ENCODE measurements at places on chromosomes 2 and 18. TPM values are rescaled to one million over a fixed set of nuclear protein-coding genes. Genes with fewer than 3 reads are reported as not detected.

ASTL gene
- total RNA-seq, result not detected

DQX1 gene
- not detected for total RNA-seq

NFU1 gene
- total RNA-seq, result 53.0 TPM

MAP3K19 gene
- total RNA-seq, result not detected

NGEF gene
- 4.0 TPM for total RNA-seq

MC4R gene
- total RNA-seq, result not detected

TNFRSF11A gene
- total RNA-seq, result 3.3 TPM

EML6 gene
- 0.72 TPM for total RNA-seq

DNA sequence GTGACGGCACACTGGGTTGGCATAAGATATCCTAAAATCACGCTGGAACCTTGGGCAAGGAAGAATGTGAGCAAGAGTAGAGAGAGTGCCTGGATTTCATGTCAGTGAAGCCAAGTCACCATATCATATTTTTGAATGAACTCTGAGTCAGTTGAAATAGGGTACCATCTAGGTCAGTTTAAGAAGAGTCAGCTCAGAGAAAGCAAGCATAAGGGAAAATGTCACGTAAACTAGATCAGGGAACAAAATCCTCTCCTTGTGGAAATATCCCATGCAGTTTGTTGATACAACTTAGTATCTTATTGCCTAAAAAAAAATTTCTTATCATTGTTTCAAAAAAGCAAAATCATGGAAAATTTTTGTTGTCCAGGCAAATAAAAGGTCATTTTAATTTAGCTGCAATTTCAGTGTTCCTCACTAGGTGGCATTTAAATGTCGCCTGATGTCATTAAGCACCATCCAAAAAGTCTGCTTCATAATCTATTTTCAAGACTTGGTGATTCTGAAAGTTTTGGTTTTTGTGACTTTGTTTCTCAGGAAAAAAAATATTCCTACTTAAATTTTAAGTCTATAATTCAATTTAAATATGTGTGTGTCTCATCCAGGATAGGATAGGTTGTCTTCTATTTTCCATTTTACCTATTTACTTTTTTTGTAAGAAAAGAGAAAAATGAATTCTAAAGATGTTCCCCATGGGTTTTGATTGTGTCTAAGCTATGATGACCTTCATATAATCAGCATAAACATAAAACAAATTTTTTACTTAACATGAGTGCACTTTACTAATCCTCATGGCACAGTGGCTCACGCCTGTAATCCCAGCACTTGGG is 19.6 kb downstream of the RSAD2 start:
- DNase-seq, result no peak

GRCh38 chr2:48600917-48601316 is 16.7 kb upstream of the GTF2A1L start:
- no peak for DNase-seq

- DNase-seq, result peak; percentile 26
Measured at GRCh38 chr2:69914950-69915945, at the start of gene MXD1. Gene MXD1 (plus strand): TSS chr2:69915109. CDS start chr2:69915331, 222 bp downstream.

- DNase-seq, result no peak
Measured at GRCh38 chr18:60130284-60130683, 230.5 kb downstream of the PMAIP1 start.

DNA sequence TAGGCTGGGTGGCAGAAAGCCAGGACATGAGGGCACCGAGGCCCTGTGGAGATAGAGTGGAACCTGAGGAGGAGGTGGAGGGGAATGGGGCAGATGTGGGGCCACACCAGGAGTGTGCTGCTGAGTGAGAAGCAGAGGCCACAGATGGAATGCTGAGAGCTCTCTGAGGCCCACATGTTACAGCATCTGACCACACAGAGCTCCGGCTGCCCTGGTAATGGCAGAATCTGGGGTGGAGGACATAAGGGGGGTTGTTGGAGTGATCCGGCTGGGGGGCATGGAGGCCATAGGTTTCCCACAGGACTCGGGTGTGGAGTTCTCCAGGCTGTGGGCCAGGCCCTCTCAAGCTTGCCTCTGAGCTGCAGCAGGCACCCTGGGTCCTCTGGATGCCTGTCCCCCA is 3.8 kb downstream of the MZT2B start:
- no peak for DNase-seq

DNA sequence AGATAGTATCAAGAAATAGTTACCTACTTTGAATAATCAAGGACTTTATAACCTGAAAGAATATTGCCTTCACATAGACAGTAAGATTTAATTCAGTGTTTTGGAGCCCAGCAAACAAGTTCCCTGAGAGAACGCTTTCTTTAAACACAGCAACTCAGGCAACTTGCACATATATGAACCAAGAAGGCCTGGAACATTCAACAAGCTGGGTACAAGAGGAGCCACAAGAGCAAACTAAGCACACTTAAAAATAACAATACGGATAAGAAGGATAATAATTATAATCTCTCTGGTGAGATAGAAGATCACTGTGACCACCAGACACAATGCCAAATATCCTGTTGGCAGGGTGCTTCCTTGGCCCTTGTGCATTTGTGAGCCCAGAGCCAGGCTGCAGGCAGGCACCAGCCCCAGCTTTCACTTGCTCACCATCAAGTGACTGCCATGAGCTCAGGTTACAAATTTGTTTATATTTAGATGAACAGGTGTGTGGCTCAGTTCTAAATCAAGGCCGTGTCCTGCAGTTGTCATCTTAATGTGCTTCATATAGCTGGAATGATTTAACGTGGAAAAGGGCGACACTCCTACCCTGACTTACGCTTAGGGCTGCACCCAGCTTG is 446.6 kb downstream of the IRS1 start:
- no peak for DNase-seq

DNA sequence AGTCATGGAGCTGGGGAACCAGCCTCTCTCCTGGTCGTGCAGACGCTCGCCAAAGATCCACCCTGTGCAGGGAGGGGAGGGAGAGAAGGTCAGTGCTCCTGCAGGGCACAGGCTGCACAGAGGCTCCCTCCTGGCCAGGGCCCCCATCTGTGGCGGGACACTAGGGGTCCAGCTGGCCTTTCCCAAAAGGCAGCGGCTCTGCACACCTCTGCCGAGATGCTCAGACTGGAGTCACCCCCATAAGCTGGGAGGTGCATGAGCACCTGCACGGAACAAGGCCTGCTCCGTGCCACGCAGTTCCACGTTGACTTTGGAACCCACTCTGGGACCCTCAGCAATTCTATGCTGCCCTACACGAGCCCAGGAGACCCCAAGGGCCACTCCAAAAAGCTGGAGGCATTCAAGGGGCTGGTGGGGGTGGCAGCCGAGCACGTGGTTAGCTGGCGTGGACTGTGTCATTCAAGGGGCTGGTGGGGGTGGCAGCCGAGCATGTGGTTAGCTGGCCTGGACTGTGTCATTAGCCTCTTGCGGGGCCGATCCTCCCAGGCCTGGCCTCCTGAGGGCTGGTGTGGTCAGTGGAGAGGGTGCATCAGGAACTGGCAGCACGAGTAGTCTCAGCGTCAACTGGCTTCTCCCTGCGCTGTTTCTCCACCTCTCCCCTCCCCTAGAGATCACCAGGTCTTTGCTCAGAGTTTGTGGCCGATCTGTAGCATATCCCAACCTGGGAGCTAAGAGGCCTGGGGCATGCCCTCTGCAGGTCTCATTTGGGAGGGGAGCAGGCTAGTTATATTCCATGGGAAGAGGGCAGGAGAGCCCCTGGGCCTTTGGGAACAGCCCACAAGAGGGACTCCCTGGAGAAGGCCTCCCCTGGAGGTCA is 9.8 kb downstream of the SNORC start:
- no peak for DNase-seq

GRCh38 chr2:125561302-125561701 is 1094.7 kb upstream of the GYPC start:
- no peak for DNase-seq

DNA sequence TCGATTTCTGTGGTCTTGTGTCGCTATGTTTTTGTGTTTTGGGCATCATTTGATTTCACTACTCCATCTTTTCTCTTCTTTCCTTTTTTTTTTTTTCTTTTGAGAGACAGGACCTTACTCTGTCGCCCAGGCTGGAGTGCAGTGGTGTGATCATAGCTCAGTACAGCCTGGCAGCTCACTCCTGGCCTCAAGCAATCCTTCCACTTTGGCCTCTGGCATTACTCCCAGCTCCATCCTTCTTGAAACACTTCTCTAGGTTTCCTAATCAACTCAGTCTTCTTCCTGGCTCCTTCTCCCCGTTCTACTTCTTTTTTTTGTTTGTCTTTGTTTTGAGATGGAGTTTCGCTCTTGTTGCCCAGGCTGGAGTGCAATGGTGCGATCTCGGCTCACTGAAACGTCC is 26.5 kb downstream of the TCF23 start:
- no peak for DNase-seq

DNA sequence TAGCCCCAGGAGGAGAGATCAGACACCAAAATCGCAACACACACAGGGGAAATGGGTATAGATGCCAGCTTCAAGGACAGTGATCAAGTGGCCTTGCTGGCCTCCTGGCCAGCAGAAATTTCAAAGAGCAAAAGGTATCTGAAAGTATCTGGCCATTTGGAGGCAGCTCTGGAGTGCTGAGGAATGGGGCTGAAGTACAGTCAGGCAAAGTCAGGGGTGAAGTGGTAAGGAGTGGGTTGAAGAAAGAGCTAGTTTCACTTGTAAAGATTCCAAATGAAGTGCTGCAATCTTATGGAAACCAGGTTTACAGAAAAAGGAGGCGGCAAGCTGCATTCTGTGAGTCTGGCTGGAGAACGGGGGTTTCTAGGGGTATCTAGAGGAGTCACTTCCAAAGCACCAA is 19.2 kb upstream of the PCBP1 start:
- no peak for DNase-seq

- DNase-seq, result no peak
Measured at GRCh38 chr2:17625446-17625845, 85.0 kb downstream of the VSNL1 start.

DNA sequence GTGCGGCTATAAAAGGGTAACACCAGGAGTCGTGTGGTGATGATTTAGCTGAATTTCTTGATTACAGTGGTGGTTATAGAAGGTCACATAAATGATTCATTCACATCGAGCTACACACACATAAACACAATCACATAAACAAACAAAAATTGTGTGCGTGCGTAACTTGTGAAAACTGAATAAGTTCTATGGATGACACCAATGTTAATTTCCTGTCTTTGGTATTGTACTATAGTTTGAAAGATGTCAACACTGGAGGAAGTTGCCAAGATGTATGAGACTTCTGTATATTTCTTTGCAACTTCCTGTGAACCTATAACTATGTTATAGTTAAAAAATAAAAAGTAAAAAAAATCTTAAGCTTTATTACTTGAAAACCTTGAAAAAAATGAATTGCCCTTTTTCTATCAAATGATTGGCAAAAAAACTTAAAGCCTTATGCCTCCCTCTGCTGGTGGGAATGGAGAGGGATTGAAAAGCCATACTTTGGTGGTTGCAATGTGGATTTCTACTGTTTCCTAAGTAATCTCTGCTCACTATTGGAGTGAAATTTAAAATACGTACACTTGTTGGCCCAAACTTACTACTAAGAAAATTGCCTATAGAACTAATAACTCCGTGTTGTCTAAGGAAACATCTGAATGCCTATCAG is 227.7 kb downstream of the RPIA start:
- DNase-seq, result no peak

Measured in right cardiac atrium (tissue), 5 donors.